ENCODE measurements at places on chromosomes 3 and 15.
A peak's percentile ranks its signal among the peaks of the same experiment; 100 is the strongest.

DNA sequence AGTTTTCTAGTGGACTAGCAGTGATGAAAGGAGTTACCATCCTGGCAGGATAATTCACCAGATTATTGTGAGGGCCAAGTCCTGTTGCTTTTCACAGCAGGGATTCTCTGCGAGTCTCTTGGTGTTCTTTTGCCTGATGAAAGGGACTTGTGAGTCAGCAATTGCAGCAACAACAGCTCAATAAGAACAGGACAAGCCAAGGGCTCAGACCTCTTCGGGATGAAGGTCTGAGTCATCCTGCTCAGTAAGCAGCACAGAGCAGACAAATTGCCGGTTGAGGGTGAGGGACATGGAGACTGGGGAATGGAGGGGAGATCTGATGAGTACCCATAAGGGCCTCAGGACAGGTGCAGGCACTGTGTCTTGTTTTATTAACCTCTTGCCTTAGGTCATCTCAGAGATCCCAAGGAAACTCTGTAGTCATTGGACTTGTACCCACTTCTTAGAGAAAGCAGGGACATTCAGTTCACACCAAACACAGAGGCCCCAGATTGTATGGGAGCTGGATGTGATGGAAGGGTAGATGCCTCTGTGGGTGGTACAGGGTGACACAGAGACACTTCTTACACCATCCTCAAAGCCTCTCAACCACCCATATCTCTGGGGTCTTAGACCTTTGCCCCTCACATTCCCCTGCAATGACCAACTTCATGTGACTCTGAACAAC lies 173.8 kb upstream of the TLE3 start:
- no peak for DNase-seq

DNA sequence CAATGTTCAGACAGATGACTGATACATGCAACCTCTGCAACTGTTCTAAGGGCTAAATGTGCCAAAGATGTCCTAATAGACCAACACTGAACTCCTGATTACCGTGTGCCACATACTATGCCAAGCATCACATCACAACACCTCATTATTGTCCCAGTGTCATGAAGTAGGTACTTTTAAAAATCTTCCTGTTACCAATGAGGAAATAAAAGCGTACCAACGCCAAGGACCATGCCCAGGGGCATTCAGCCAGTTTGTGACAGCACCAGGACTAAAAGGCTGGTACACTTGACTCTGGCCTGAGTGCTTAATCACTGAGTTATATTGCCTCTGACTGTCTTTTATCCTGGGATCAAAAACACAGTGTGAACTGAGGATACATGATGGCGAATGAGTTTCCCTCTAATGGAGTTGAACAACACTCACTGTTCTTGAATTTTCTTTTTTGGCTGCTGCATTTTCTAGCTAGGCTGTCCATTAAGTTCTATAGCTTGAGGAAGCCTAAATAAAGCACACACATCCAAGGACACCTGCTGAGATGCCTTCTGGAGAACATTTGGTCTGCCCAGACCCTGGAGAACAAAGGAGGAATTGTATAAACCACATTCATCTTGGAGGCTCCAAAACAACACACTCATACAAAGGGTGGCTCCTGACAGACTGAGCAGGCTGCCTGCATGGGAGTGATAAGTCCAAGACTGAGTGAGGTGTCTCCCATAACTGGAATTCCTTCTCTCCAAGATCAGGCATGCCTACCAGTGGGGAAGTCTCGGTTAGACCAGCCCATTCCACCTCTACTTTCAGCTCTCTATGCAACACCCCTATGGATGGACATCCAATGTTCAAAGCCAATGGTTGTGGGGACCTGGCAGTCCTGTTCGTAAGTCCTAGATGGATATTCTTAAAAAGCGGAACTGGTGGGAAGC lies 126.7 kb upstream of the PRICKLE2 start:
- DNase-seq, result peak; percentile 40

DNA sequence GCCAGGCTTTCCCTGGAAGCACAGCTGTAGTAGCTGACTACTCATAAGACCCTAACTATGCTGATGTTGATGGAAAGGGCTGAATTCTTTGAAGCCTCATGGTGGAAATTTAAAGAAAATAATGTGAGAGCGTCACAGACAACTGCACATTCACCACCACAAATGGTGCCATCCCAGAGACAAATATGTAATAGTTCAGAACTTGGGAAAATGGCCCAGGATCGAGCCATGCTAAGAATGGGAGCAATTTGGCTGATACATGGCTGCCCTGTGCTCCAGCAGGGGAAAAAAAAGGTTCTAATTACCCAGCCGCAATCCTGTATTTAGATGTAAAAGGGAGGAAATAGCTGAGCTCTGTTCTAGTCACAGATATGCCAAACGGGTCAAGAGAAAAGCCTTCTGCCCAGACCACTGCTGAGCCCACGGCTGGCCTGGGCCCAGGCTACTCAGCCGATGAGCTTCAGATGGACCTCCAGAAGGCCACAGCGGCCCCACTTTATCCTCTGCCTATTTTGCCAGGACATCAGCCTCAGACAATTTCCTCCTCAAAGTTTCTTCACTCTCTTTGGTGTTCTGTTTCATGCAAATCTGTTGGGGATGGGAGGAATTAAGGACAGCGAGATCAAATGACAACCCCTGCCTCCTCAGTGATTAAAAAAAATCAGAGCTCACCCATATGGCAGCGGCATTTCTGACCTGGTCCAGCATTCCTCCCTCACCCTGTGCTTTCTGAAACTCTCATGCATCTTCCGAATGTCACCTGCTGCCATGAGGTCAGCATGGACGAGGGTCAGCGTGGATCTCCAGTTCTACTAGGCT lies 54.5 kb upstream of the MEX3B start:
- DNase-seq, result no peak

DNA sequence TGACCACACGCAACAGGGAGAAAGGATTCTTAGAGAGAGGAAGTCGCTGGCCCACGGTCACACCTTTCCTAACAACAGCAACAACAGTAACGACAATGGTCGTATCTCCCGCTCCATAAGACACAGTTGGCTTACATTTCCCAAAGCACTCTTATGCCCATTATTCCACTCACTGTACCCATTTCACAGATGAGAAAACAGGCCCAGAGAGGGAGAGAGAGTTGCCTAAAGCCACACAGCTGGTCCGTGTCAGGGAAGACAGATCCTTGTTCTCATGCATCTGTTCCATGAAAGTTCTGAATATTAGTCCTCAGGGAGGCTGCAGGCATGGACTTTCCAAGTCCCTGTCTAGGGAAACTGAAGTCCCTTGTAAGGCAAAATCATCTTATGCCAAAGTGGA lies 42.0 kb upstream of the ATP2B2 start:
- DNase-seq, result no peak

GRCh38 chr3:81931265-81932251 lies 170.1 kb upstream of the GBE1 start:
- DNase-seq, result no peak

- DNase-seq, result no peak
Observed at GRCh38 chr3:43217633-43218032, 68.7 kb upstream of the SNRK start.

DNA sequence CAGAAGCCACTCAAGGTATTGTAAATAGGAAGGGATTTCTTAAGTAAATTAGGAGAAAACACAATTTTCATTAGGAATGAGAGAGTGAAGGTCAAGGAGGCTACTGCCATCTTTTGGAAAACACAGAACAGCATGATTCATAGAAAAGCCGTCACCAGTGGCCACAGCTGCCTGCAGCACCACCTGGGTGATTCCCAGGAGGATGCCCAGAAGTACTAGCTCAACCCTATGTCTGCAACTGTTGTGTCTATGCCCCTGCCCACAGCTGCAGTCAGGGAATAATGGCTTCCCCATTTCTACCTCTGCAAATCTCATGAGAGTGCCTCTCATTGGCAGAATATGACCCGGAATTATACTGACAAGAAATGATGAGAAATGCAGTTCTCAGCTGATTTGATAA lies 300.0 kb downstream of the IGSF11 start:
- no peak for DNase-seq

GRCh38 chr3:33092496-33093254 lies 4.3 kb downstream of the GLB1 start:
- DNase-seq, result no peak

DNA sequence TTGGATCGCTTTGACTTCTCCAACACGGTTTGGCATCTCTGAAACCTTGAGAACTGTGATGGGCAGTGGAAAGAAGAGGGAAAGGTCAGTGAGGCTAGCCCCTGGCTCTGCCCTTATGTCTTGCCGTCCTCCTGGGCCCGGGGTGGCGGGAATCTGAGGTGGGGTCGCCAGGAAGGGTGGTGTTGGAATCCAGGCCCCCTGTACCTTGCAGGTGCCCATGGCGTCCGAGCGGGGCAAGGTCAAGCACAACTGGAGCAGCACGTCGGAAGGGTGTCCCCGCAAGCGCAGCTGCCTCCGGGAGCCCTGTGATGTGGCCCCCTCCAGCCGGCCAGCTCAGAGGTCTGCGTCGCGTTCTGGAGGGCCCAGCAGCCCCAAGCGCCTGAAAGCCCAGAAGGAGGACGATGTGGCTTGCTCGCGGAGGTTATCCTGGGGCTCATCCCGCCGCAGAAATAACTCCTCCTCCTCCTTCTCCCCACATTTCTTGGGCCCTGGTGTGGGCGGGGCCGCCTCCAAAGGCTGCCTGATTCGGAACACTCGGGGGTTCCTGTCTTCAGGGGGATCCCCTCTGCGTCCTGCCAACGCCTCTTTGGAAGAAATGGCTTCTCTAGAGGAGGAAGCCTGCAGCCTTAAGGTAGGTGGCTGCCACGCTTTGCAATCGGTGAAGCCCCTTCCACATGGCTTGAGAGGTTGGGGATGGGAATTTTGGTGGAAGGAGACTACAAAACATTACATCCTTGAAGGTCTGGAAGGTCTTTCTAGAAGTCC lies 907 bp downstream of the TATDN2 start:
- DNase-seq, result no peak

DNA sequence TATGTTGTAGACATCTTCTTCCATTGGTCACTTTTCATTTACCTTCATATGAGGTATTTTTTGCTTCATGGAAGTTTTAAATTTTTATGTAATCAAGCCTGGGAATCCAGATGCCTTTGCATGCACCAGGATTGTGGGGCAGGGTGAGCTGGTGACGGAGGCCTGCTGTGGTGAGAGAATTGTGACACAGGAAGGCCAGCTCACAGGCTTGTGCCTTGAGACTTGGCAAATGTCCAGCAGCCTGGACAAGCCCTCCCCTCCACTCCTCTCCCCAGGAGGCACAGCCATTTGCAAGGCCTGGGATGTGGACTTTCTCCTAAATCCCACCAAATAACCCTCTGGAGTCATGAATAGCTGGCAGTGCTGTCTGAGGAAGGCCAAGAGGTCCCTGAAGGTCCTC lies 67.4 kb downstream of the RHCG start:
- no peak for DNase-seq

- no peak for DNase-seq
Observed at GRCh38 chr3:78140274-78140673, 1100.4 kb downstream of the ROBO2 start.

GRCh38 chr3:99960941-99961340 lies 143.3 kb downstream of the CMSS1 start:
- no peak for DNase-seq

- DNase-seq, result no peak
Observed at GRCh38 chr3:25354071-25354470, 74.0 kb upstream of the RARB start.

DNA sequence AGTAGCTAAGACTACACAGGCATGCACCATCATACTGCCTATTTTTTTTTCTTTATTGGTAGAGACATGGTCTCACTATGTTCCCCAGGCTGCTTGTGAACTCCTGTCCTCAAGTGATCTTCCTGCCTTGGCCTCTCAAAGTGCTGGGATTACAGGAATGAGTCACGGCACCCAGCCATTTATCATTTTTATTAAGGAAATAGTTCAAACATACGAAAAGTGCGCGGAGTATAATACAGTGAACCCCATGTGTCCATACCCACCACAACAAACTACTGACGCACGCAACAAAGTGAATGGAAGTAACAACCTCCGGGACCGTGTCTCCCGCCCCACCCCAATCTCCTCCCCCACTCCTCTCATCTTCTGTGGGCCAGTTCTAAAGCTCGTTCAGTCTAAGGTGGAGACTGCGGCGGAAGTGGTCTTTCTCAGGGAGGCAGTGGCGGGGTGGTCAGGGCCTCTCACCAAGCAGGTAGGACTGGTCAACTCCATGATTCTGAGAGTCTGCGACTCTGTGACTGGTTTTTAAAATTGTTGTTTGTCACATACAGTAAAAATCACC lies 42.1 kb downstream of the DNAJB8 start:
- DNase-seq, result no peak

Data from NCI-H2029 treated with DMSO at 0.1 percent for 48 hours (cell line).